Stimulated activated naive B cell treated with anti-CD40 and anti-IgM and Interleukin-4, amounts not matched to agents 10 μg/mL and 1 μg/mL and 100 μg/mL, for 72 hours (primary cell): ENCODE measurements at places on chromosomes 2 and 18.

DNA sequence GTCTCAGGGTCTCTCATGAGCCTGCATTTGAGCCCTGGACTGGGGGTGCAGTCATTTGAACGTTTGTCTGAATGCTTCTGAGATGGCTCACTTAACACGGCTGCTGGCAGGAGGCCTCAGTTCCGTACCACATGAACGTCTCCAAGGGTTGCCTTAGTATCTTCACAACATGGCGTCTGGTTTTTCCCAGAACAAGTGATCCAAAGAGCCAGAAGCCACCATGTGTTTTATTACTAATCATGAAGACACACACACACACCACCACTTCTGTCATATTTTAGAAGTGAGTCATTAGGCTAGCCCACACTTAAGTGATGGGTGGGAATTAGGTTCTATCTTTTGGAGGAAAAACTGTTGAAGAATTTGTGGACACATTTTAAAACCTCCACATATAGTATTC lies 15.0 kb upstream of the MYO1B start:
- DNase-seq, result no peak

DNA sequence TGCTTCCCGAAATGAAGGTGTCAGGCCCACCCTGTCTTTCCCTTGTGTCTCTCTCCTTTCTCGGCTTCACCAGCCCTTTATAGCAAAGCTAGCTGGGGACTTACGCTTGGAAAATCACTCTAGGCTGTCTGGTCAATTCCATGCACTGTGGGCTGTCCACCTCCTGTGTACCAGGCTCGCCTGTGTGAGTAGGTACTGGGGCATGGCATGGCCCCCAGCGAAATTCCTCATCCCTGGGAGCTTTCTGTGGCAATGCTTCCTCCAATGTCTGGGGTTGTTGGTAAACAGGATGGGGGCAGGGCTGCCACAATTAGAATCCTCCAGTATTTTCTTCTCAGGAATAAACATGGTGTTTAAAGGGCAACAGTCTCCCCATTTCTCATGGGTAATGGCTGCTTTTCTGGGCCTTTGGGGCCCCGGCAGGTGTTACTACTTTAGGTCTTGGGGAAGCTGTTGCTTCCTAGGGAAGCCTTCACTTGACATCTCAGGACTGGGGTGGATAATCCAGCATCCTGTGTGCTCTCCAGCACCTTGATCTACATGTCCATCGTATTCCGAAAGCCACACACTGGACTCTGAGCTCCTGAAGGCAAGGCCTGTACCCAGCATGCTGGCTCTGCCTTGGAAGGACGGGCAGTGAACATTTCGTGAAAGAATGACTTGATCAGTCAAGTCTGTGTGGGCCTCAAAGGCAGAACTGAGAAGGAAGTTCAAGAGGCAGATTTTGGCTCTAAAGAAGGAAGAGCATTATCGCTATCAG lies 21.1 kb downstream of the RHOB start:
- DNase-seq, result no peak

- DNase-seq, result no peak
These were observed 105.9 kb downstream of the AGAP1 start for GRCh38 chr2:235599596-235600338.

GRCh38 chr2:63035169-63035568 lies 15.5 kb upstream of the OTX1 start:
- no peak for DNase-seq

DNA sequence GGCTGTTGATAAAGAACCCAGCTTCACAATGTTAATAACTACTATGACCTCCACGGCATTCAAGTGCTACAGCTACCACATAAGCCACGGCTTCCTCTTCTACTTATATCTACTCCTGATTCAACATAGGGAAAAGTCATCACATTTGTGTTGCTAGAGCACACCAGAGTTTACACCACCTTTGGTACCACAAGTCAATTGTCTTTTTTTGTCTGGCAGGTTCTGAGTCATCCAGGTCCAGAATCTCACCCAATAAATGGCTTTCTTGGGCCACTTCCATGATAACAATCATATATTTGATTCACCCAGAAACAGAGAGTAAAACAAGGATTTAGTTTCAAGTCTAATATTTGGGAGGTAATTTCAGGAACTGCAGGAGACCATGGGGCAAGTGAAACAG lies 480.2 kb downstream of the TMX3 start:
- no peak for DNase-seq

- DNase-seq, result no peak
These were observed 166.1 kb downstream of the LAMA1 start for GRCh38 chr18:6951336-6952090.

DNA sequence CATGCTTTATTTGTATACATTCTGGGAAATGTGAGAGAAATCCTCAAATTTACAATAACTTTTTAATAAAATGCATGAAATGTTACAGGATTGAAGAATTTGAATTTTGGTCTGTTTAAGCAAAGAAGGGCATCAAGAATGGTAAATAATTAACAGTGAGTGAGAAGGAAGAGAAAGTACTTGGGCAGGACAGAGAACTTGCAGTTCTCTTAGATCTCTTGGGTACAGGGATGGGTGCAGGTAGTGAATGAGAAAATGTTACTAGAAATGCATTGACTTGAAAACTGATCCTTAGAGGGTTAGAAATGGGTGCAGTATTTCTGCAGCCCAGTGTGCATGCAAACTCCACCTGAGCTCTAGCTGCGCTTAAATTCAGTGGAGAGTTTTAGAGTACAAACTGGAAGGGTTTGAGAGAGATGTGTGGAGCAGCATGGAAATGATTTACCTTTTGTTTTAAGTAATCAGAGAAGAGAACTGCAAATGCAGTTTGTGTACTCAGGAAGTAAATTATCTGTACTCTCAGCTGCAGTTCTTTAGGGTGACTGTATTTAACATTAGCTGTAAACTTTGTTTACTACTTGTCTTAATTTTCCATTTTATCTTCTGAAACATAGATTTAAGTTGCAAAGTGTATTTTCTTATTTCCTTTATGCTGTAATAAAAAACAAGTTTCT lies 51.0 kb upstream of the RAB27B start:
- DNase-seq, result no peak

DNA sequence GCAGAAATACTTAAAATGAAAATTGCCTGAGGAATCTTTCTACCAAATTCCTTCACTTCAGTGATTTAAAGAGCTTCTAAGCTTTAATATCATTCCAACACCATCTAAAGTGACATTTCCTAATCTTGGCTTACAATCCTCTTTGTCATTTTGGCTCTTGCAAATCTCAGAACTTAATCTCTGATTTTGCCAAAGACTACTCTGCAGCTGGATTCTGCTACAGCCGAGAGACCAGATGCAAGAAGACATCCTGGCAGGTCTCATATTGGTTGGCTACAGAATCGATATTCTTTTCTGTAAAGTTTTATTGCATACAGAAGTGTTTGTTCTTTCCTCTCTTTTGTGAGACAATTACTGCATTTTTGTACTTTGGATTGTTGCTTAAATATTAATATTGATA lies 716.5 kb upstream of the LRATD1 start:
- DNase-seq, result no peak

- no peak for DNase-seq
These were observed 29.9 kb upstream of the ZNG1B start for GRCh38 chr2:113407446-113408099.

GRCh38 chr18:23135550-23136325 lies 453 bp downstream of the CABLES1 start:
- DNase-seq, result peak; percentile 12

- DNase-seq, result no peak
These were observed 100.2 kb downstream of the AGAP1 start for GRCh38 chr2:235594041-235594440.

DNA sequence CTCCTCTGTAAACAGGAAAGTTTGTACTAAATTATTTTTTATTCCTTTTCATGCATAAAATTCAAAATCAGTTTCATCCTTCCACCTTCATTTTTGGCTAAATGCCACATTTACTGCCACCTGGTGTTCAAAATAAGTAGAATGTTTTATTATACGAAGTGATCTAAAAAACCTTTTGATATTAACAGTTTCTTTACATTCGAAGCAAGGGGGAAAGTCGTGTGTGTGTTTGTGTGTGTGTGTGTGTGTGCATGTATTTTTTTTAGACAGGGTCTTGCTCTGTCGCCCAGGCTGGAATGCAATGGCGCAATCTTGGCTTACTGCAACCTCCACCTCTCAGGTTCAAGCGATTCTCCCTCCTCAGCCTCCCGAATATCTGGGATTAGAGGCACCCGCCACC lies 9.0 kb upstream of the SCN9A start:
- DNase-seq, result no peak

GRCh38 chr2:35462226-35462998 lies 893.2 kb upstream of the CRIM1 start:
- no peak for DNase-seq

DNA sequence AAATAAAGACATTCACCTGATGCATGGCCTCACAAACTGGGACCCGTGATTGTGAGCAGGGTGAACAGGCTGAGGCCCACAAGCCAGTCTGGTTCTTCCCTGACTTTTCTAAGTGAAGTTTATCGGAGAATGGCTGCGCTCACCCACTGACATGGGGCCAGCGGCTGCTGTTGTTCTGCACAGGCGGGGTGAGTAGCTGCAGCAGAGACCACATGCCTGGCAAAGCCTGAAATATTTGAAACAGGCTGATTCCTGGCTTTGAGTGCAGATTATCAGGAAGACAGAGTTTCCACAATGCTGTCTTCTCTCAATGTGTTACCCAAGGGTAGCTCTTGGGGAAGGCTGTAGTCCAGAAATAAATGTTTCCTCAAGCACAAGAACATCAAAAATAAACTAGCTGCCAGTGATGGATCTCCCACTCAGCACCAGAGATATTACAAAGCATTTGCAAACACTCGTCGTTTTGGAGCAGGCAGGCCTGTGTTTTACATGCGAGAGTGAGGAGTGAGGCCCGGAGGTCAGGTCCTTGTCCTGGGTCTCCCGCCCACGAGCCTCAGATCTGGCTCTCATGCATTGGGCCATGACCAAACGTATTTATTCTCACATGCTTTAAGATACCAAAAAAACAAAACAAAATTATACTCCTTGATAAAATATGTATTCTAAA lies 647.1 kb downstream of the GALR1 start:
- no peak for DNase-seq

DNA sequence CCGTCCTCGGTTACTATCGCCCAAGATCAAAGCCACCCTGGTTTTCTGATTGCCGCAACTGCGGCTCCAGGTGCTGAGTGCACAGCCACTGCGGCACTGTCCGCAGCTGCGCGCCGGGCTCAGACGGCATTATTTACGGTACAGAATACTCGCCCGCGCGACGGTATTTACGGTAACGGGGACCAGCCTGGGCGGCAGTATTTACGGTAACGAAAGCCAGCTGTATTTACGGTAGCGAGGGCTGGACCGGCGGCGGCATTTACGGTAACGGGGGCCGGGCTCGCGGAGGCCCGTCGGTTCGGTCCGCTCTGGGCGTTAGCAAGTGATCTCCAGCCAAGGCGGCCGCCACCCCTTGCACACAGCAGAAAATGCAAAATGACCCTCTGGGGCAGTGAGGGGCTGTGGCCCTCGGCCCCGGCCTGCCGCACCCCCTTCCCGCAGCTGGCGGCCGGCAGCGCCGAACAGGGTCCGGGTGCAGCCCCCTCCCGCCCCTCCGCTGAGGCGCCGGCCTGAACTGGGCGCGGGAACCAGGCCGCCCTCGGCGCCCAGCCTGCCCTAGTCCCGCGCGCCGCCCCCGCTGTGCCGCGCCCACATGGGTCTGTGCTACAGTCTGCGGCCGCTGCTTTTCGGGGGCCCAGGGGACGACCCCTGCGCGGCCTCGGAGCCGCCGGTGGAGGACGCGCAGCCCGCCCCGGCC lies at the start of gene GNAL:
Gene GNAL (plus strand): TSS at position 293 of the 697 bp plus-strand sequence. CDS start 300 bp downstream, at position 593.
- peak; percentile 59 for DNase-seq

DNA sequence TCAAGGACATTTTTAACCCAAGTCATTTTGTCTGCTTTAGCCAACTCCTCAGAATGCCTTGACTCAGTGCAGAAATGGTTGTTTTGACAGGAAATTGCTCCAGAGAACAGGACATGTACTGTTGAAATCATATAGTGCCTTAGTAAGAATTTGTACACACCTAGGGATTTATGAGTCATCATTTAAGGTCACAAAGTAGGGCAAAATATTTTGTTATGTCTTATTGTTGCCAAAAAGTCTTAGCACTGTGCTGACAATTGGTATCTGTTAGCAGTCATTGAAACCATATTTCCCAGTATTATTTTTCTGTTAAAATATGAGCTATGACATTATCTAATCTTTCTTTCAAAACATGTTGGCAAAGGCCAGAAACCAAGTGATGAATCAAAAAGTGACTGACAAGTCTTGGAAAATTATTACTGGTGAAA lies 104.5 kb downstream of the OSBPL6 start:
- DNase-seq, result no peak

GRCh38 chr18:49612515-49613033 lies 50.7 kb downstream of the LIPG start:
- DNase-seq, result no peak

GRCh38 chr18:3839581-3839981 lies 389.6 kb downstream of the TGIF1 start:
- no peak for DNase-seq

DNA sequence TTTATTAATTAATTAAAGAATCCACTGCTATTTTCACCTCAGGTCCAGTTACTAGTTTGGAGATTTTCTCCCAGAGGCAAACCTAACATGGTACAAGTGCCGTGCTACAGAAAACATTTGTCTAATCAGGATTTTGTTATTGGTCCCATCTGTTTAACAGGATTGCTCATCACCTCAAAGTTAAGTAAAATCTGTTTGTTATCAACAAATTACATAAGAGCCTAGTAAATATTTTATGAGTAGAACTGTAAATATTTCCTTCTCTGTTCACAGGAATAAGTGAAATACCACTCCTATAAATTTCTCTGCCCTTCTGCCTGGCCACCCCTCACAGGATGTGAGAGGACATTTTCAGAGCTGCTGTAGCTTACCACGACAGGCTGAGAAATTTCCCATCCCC lies 200.2 kb downstream of the RAD51AP2 start:
- DNase-seq, result no peak

GRCh38 chr2:104127049-104127770 lies 726.7 kb upstream of the POU3F3 start:
- DNase-seq, result no peak

GRCh38 chr2:240595381-240596079 lies 9.0 kb downstream of the CAPN10 start:
- no peak for DNase-seq

DNA sequence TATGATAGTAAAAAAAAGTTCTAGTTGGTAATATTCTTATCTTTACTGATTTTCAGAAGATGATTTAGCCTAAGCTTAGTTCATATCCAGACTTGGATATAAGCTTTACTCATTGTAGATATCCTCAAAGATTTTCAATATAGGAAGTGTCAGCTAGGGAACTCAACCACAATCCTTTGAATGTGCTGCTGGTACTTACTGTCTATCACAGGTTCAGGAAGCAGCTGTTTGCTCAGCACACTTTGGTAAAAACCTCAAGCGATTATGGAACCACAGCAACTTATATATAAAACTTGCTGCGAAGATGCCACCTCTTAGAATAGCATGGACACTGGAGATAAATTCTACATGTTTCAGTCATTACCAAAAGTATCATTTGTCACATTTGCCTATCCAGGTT lies 60.1 kb upstream of the TNFRSF11A start:
- DNase-seq, result no peak

GRCh38 chr2:200782251-200782650 lies 29.5 kb upstream of the BZW1 start:
- no peak for DNase-seq
